ENCODE measurements at places on chromosomes 5 and 9.

- DNase-seq = no peak
Measured at GRCh38 chr5:123452401-123452800, 29.2 kb upstream of the CEP120 start.

DNA sequence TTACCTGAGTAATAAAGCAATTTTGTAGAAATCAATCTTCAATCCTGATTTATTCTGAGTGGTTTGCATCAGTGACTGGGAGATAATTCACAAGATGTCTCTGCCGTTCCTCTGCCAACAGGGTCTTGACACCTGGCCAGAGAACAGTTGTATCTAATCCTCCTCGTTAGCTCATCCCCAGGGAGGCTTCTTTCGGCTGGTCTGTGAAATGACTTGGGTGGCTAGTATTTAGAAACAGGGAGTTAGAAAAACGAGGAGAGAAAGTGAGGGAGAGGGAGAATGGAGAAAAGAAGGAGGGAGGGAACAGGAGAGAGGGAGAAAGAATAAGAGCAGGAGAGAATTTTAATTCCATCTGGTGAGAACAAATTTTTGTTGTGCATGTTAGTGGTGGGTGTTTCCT lies 600.2 kb upstream of the TLE4 start:
- DNase-seq = no peak

- DNase-seq = no peak
Measured at GRCh38 chr5:10502130-10502529, 60.5 kb downstream of the ROPN1L start.

GRCh38 chr5:143931986-143932385 lies 120.0 kb downstream of the HMHB1 start:
- no peak for DNase-seq

GRCh38 chr9:93203026-93203717 lies 19.2 kb downstream of the WNK2 start:
- DNase-seq = no peak

DNA sequence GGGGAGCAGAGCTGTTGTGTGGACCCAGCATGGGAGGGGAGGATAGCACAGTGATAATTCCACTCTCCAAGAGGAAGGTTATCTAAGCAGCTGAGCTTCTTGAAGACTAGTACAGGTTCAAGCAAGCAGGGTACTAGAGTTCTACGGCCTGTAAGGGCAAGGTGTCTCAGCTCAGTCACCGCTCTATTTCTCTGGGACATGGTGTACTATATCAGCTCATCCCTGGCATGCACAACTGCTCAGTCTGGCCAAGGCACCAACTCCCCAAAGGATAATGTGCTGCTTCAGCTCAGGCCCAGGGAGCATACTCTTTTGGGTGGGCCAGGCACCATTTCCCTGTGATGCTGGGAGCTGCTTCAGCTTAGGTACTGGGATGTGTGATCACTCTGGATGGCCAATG lies 69.8 kb downstream of the RNF130 start:
- DNase-seq = no peak

- no peak for DNase-seq
Measured at GRCh38 chr9:1960342-1961042, 54.7 kb upstream of the SMARCA2 start.

GRCh38 chr5:154813158-154813557 lies 37.2 kb downstream of the FAXDC2 start:
- DNase-seq = no peak

GRCh38 chr9:114100536-114100935 lies 1.4 kb upstream of the KIF12 start:
- no peak for DNase-seq

GRCh38 chr5:141590127-141590526 lies 28.7 kb downstream of the DIAPH1 start:
- no peak for DNase-seq

GRCh38 chr9:124800306-124801259 lies 23.6 kb downstream of the OLFML2A start:
- no peak for DNase-seq

GRCh38 chr5:87877495-87877894 lies 391.1 kb downstream of the TMEM161B start:
- DNase-seq = no peak

DNA sequence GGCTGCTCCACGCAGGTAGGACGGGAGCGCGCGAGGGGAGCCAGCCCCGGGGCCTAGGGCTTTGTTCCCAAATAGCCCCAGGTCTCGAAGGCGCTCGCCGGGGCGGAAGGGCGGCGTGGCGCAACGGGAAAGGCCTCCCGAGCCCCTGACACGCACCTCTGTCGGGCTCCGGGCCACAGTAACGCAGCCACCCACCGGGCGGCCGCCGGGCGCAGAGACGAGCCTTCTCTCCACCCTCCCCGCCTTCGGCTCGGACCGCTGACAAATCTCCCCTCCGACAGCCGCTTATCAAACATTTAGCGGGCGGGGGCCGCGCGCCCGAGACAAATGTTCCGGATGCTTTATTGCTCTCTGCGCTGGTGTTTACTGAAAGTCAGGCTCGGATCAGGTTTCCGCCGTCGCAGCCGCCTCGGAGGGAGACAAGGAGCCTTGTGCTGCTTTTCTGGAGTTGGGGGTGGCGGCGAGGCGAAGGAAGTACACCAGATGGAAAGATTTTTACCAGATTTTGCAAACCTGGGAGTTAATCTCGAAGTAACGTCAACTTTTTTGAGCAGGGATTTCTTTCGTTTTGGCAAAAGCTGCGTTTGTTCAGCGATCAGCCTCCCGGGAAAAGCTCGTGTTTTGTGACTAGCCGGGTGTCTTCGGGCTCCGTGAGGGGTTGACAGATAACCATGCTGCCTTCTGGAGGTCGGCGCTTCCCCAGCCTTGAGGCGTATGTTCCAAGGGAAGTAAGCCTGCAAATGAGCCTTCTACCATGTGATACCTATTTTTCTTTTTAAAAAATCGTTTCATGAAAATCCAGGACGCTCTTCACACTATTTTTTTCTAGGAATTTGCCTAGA lies 950 bp downstream of the RGMB start:
- DNase-seq = no peak

DNA sequence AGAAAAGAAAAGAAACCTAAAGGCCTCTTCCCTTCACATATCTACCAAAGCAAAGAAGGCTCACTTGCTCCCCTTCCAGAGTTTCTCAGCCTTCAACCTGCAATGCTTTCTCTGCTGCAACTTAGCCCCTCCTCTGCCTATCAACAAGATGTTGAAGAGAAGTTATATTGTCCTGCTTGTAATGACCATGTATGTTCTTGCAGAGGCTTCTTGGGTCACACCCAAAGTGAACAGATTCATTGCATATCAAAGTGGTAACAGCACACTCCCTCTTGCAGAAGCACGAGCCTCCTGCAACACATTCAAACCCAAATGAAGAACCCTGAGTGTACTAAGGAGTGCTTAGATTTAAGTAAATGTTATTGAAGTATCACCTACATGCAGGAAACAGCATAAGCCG lies 494.3 kb downstream of the NTRK2 start:
- no peak for DNase-seq

GRCh38 chr5:126503602-126504104 lies 80.4 kb downstream of the GRAMD2B start:
- no peak for DNase-seq
